NCI-H1694 (cell line): ENCODE measurements at places on chromosomes 7 and 10.

- DNase-seq = no peak
Observed at GRCh38 chr7:25087855-25088254, 37.2 kb downstream of the CYCS start.

- no peak for DNase-seq
Observed at GRCh38 chr10:86389441-86390193, 23.0 kb upstream of the GRID1 start.

DNA sequence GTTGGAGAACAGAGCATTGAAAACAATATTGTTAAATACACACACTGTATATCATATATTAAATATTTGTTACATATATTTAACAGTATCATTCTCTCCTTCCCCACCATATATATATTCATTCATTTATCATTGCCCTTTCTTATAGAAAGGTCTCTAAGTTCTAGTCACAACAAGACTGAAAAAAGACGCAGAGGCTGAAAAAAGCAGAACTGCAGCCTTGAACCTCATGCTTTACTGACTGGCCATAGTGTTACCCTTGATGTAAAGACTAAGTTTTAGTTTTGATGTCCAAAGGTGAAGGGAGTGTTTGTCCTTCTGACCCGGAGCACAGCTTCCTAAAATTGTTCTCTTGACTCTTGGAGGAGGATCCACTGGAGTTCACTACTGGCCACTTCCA lies 247.9 kb downstream of the PTEN start:
- DNase-seq = no peak

GRCh38 chr7:19920705-19921104 lies 147.3 kb upstream of the TMEM196 start:
- DNase-seq = no peak

DNA sequence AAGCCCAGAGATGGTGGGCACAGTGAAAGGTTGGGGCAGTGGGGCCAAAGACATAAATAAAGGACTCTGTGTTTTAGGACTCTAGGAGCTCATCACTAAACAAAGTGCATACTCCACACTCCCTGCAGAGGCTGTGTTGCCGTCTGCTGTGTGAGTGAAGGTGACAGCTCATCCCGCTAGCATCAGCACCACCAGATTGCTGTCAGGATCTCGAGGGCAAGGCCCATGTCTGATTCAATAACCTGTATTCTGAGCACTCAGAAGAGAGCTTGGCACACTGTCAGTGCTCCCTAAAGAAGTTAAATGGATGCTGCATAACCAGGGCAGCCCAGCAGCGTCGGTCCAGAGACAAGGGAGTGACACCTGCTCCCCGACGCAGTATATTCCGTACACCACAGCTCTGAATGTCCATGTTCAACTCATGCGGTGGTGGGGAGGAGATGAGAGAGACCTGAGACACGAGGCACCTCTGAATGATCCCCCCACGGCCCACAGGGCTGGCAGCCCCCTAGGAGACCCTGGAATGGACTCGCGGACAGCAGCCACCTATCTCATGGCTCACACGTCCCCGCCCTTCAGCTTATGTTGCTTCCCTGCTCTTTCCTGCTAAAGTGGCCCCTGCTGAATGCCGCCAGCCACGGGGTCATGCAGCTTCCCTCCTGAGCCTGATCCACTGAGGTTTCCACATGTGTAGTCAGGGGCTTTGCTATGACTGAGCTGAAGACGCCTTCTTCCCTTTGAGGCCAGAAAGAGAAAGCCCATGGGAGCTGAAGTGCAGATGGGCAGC lies 132.7 kb upstream of the KCNMA1 start:
- no peak for DNase-seq

DNA sequence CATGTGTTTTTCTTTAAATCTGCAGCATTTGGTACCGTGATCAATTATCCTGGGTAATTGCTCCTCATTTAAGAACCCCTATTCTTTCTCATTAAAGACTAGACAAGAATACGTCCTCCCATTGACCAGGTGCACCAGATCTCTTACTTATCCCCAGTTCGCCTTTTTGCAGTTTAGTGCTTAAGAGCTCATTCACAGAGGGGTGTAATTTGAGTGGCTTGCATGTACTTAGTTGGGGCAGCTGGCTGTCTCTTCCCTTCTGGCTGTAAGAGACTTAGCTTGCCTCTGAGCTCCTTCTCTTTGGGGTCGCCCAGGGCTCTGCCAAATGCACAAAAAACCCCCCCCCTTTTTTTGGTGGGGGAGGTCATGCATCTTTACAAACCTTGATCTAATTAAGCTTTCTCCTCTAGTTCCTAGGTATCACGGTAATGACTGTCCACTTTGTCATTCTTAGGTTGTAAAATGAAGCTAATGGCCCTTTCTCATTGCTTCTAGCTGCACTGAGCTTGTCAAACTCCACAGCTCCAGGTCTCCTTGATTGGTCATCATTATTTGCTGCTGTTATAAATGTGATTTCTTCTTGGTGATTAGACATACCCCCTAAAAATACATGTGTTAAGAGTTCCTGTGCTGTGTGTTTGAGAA lies 26.3 kb downstream of the GAD2 start:
- DNase-seq = no peak

- DNase-seq = no peak
Observed at GRCh38 chr10:31143331-31143935, 111.8 kb upstream of the ZNF438 start.

DNA sequence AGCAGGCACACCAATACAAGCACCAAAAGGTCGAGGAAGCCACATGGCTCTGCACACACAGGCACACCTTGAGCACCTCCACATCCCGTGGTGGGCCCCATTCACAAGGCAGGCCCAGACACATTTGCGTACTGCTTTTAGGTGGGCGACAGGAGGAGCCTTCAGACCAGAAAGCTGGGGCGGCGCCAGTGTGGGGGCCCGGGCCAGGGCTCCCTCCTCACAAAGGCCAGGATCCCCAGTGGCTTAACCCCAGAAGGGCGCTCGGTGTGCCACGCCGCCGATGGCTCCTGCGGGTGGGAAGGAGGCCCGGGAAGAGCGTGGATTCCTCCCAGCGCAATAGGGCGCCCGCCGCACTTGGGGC lies 2.8 kb upstream of the SMARCD3 start:
- DNase-seq = no peak

DNA sequence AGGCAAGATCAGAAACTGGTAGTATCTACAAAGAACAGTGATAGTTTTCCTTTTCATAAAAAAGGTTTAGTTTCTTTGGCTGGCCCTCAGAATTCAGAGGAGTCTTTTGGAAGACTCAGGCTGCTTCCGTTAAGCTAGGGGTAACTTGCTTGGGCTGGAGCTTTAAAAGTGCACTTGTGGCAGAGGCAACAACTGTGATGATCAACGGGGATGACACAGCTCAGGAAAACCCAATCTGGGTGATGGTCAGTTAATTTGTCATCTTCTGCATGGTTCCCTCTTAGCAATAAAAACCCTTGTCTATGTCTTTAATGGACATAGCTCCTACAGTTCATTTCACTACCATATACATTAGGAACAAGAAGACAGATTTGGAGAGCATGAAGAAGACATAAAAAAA lies 46.7 kb downstream of the SGMS1 start:
- DNase-seq = no peak

DNA sequence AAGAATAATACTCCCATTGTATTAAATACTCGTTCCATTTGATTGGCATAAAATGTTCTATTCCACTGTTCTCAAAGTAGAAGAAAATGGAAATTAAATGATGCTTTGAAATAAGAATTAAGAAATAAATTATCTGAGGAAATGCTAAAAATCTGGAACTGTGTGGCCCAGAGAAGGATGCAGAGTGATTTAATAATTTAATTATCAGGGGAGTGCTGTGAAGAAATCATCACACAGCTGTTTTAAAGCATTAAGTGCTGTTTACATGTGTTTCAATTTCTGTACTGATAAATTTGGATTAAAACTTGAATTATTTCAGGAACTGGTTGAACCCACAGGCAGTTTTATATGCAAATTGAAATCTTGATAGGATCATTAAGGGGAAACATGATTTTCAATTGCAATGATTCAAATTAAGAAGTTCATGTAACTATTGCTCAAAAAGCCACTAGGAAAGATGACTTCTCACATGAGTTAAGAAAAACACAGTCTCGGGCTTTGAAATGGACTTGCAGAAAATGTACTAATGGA lies 56.3 kb downstream of the COL28A1 start:
- DNase-seq = no peak

DNA sequence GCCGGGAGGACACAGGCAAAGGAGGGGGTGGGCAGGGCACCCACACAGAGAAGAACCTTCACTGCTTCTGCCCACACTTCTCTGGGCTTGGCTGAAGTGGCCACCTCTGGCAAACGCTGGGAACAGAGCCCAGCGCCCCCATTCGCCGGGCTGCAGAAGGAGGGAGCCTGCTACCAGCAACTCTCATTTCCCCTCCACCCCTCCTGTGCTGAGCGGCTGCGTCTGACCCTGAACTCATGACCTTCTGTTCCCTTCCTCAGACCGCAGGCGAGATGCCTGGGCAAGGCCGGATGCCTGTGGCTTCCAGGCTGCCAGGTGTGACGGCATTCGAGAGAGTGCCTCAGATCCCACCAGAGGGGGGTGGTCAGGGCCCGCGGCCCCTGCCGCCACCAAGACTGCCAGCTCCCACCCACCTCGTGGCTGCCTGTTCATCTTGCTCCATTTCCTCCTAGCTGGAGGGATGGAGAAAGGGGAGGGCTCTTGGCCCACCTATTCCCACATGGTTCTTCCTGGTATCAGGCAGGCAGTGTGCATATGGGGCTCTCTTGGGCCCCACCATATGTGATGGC lies 19.8 kb downstream of the DNAJB12 start:
- no peak for DNase-seq

- no peak for DNase-seq
Observed at GRCh38 chr7:55438757-55439525, 73.8 kb downstream of the LANCL2 start.

DNA sequence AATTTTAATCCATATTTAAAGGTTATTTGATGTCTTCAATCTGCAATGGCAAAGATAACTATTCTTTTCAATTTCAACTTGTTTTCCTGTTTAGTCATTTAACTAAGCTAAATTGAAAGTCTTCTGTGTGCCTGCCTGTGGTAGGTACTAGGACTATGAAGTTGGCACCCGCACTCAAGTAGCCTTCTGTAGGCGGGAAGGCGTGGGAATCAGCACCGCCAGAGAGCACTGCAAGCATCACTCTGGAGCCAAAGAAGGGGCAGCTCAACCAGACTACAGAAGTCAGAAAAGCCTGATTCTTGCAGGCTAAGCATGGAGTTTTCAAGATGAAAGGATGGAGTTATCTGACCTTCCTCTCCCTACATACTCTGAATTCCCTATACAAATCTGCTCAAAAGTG lies 269.0 kb upstream of the PHF14 start:
- DNase-seq = no peak

DNA sequence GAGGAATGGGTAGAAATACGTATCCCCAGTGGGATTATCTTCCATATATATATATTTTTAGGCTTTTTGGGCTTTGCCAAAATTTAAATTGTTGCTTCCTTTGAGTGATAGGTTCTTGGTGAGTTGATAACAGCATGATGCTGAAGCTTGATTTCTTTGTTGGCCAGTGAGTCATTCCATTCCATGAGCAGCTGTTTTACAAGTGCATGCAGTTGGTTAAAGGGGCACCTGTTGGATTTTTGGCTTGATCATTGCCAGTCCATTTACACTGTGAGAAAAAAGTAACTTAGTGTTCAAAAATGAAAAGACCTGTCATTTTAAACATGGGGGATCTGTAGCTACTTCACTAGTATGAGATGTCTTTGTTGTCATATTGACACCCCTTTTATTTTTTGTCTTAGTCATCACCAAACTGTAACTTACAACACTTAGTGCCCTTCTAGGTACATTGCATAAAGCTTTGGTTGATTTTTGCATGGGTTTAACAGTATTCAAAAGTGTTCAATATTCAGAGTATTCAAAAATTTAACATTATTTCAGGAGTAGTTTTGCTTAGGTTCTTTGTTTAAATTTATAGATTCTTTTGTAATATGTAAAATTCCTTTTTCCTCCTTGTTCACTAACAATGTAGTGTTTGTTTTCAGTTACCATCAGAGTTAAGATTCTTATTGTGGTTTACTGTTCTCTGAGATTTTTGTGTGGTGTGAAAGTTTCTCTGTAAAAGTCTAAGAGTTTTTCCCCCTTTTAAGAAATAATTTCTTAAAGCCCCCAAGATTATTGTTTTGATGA lies 8.8 kb downstream of the AKAP9 start:
- DNase-seq = no peak

DNA sequence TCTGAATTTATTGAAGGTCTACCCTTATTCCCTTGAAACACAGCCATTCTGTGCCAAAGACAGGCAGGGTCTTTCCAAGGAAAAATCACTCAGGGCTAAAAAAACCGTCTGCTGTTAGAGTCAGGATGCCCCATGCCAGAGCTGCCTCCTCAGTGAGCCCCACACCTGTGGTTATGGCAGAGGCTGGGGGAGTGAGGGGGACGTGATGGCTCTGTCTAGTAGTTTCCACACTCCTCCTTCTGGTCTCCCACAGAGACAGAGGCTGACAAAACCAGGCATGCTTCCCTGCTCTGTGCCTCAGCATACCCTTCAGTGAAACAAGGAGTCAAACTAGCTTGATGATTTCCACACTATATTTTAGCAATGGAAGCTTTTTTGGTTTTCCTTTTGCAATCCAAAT lies 112.0 kb upstream of the AGK start:
- no peak for DNase-seq

- no peak for DNase-seq
Observed at GRCh38 chr10:6201516-6201975, 1.2 kb upstream of the PFKFB3 start.

GRCh38 chr10:76453997-76454396 lies 1022.6 kb downstream of the LRMDA start:
- DNase-seq = no peak

DNA sequence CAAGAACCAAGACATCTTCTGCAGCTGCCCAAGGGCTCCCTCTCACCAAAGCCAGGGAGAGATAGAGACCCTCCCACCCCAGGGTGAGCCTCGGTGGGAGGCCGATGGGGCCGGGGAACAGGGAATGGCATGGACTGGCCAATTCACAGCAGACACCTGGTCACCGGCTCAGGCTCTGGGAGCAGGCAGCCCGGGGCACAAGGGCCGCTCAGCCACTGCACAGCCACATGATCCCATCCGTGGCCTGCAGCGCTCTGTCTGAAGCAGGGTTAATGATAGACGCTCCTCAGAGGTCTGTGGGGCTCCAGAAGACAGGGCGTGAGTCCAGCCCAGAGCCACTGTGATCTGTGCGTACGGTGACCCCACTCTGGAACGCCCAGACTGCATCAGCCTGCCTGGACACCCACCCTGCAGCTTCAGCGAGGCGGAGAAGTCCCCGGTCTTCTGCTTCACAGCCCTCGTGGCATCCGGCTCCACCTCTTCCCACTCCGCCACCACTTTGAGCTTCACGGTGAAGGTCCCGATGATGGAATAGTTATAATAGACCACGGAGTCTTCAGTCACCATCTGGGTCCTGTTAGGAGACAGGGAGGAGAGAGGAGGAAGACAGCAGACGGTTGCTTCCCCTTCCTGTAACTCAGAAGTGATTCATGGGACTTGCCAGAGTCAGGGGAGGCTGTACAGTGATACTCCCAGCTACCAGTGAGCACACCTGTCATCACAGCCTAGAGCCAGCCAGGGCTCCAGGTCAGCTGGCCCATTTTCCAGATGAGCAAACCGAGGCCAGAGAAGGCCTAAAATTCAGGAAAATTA lies 14.0 kb downstream of the TMEM130 start:
- no peak for DNase-seq
